ENCODE measurements at places on chromosomes 11 and 22.

DNA sequence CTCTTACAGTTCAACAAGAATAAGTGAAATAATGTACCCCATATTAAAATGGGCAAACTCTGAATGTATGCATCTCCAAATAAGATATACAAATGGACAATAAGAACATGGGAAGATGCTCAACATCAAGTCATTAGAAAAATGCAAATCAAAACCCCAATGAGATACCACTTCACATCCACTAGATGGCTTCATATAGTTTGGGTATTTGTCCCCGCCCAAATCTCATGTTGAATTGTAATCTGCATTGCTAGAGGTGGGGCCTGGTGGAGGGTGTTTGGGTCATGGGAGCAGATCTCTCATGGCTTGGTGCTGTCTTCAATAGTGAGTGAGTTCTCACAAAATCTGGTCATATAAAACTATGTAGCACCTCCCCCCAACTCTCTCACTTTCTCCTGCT lies 5.7 kb downstream of the MPZL2 start:
- no peak for DNase-seq

- DNase-seq, result no peak
Observed at GRCh38 chr11:128492461-128492860, 94.9 kb downstream of the ETS1 start.

DNA sequence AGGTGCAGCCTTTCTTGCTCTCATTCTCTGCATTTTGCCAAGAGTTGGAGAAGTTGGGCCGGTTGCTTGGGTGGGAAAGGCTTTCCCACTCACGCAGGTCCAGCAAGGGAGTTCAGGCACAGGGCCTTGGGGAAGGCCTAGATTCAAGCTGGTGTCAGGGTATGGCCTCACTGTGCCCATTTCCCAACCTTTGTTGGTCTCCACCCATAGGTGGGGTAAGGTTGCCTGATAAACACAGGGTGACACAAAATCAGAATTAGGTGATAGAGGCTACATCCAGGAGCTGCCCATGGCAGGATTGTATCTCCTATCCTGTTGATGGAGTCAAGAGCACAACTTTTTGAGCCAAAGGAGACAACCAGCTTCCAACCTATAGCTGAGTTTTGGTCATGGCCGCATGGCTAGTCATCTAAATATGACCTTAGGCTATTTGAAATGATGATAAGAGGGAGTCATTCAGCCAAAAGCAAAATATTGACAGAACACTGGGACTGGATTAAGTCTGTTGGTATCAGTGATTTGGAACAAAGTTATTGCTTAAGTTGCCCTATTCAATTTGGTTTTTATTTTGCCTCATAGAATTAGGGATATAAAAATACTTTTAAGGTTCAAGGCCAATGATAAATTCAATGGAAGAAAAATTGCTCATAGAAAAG lies 20.9 kb downstream of the CAT start:
- no peak for DNase-seq

DNA sequence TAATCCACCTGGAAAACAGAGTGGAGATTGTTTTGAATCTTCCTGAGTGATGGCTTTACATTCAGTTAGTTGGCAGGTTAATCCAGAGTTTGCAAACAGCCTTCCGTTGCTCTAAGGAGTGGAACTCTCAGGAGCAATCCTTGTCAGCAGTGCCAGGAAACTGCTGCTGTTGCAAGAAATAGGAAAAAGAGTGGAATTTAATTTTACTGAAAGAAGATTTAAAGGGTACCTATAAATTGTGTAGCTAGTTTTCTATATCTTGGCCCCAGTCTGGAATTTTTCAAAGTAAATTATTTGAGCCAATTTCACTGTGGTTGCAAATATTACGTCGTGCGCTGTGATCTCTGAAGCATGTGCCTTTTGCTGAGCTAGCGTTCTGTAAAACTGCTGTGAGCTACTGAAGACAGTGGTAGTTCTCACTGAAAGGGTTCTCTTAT lies 55.5 kb upstream of the SLC5A12 start:
- no peak for DNase-seq

GRCh38 chr22:50360578-50360977 lies 17.5 kb downstream of the PPP6R2 start:
- no peak for DNase-seq

DNA sequence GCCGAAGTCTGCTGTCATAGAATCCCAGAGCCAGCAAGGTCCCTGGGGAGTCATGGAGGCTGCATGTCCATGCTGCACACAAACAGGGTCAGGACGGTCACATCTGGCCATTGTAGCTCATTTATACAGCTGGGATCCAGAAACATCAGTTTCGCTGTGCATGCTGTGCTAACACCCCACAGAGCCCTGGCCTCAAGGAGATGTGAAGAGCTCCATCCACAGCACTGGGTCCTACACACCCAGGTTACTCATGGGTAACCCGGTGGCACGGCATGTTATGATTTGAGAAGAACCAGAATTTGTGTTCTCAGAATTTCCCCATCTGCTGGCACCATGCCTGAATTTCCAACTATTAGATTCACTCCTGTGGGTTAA lies 146.3 kb upstream of the ARHGAP20 start:
- DNase-seq, result no peak

- DNase-seq, result no peak
Observed at GRCh38 chr11:13983081-13983751, 20.7 kb downstream of the SPON1 start.

GRCh38 chr11:122190768-122191167 lies 74.8 kb upstream of the BLID start:
- no peak for DNase-seq

DNA sequence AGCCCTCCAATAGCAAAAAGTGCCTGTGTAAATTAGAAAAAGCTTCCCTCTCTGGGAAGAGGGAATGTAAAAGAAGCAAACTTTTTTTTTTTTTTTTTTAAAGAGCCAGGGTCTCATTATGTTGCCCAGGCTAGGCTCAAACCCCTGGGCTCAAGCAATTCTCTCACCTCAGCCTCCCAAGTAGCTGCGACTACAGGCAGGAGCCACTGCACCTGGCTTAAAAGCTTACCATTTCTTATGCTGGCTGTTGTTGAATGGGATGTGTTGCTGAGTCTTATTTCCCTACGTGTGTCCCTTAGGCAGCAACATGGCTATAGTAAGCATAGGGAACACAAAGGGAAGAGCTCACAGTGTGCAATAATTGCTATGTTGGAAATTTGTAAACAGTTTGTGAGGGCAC lies 225.5 kb upstream of the CCDC90B start:
- DNase-seq, result no peak

DNA sequence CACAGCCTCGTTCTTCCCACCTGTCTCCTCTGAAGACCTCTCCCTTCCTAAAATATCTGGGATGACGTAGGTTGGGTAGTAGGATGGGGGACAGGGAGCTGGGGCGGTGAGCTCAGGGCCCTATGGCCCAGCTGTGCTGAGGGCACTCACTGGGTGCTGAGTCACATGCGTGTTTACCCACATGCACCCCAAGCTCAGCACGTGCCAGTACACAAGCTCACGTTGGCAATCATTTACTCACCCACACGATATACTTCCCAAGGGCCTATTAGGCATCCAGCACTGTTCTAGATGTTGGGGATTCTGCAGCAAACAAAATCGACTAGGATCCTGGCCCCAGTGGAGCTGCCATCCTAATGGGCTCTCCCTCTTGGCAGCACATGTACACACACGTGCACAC lies 28.7 kb downstream of the ARAP1 start:
- DNase-seq, result peak; percentile 66

DNA sequence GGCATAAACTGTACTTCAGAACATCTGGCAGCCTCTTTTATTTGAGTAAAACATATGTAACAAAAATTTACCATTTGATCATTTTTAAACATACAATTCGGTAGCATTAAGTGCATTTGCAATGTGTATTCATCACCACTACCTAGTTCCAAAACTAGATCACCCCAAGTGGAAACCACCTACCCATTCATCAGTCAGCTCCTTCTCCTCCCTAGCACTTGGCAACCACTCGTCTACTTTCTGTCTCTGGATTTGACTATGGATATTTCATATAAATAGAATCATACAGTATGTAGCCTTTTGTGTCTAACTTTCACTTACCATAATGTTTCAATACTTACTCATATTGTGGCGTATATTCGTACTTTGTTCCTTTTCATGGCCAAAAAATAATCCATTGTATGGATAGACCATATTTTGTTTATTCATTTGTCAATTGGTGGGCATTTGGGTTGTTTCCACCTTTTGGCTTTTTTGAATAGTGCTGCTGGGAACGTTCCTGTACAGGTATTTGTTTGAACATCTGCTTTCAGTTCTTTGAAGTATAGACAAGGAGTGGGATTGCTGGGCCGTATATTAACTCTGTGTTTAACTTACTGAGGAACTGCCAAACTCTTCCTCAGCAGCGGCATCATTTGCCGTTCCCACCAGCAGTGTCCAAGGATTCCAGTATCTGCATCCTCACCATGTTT lies 27.2 kb upstream of the ADORA2A start:
- no peak for DNase-seq

DNA sequence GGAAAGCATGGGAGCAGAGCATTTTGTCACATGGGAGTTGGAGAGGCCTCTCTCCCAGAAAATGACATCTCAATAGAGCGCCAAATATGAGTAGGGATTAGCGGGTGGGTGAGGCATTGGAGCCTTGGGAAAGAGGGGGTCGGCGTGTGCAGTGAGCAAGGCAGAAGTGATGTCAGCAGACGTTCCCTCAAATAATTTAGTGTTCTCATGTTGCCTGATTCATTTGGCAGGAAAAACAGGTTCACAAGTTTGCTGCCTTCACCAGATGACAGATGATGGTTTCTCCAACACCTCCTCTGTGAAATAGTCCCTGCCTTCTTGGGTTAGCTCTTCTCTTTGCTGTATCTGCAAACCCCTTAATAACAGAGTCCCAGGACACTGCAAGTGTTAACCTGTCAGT lies 118.5 kb upstream of the ARHGAP20 start:
- DNase-seq, result no peak

GRCh38 chr11:27858866-27859265 lies 158.6 kb upstream of the BDNF start:
- no peak for DNase-seq

- no peak for DNase-seq
Observed at GRCh38 chr22:39524753-39525657, 4.6 kb downstream of the ATF4 start.

DNA sequence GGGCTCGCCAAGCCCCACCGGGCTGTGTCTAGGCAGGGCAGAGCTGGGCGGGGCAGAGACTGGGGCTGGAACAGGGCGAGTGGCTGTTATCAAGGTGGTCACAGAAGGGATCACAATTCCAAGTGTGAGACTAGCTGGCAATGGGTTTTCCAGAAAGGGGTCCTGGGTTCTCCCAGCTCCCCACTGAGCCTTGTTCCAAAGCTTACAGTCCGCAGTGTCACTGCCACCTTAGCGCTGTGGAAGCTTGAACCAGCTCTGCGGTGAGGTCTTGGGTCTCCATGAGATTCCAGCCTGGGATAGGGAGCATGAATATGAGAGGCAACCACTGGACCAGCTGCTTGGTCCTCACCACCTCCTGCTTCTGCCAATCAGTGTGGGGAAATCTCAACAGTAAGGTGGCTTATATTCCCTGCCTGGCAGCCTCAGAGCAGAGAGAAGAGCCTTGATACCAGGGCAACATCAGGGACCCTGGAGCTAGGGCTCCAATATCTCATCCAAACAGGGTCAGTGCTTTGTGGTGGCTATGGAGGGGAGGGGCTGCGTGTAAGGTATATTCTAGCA lies 831 bp downstream of the CD44 start:
- no peak for DNase-seq

DNA sequence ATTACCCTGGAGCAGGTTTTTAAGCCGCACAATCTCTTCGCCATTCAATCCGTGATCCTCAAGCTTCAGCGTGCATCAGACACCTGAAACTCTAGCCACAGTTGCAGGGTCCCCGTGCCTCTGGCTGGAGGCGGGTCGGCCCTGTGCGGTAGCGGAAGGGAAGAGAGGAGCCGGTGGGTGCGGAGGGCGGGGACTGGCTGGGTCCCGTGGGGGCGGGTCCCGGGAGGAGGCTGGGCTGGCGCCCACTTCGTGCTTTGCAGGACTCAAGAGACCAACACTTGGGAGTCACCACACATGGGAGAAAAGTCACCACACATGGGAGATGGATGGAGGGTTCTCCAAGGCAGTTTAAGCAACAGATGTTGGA lies 772 bp downstream of the C22orf15 start:
- DNase-seq, result no peak

GRCh38 chr11:58938398-58938797 lies 890 bp upstream of the GLYATL1 start:
- DNase-seq, result no peak

DNA sequence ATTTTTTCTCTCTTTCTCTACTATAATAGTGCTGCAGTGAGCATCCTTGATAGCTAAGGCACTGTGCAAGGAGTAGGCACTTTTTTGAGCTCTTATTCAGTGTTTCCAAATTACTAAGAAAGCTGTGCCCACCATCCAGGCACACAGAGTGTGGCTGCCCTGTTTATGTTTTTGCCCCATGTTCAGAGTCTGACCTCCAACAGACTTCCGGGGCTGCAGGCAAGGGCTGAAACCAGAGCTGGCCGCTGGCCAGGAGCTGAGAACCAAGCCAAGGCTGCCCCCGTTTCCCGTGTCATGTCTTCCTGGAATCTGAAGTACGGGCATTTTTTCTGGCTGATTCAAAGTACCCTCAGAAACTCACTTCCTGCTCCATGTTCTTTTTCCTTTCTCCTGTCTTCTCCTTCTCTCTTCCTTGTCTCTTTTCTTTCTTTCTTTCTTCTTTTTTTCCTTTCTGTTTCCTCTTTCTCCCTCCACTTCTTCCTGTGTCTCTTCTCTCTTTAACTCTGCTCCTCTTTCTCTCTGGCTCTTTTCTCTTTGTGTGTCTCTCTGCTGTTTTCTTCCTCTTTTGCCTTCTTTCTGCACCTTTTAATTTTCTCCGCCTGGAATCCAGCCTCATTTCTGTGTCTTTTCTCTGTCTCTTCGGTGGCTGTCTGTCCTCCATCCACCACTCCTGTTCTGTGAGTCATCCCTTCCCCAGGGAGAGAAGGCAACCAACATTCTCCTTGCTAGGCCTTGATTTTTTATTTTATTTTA lies 17.0 kb upstream of the KCTD14 start:
- peak; percentile 74 for DNase-seq

DNA sequence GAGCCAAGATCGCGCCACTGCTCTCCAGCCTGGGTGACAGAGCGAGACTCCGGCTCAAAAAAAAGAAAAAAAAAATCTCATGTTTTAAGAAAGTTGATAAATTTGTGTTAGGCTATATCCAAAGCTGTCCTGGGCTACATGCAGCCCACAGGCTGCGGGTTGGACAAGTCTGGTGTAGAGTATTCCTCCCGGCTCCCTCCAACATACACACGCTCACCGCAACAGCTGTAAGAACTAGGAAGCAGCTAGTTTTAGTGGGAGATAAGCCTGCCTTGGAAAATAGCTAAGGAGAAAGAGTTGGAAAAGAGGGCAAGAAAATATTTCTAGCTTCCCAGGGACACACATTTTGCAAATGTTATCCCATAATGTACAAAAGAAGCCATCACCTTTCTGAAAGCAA lies 46.6 kb downstream of the CELF1 start:
- DNase-seq, result no peak

Data from ACHN (cell line).